ENCODE measurements at places on chromosomes 12 and 14. TPM values are rescaled to one million over a fixed set of nuclear protein-coding genes. Genes with fewer than 3 reads are reported as not detected.

Gene RBP5
- not detected for total RNA-seq

Gene MYRFL
- total RNA-seq, result not detected

Gene TOMM20L
- not detected for total RNA-seq

Gene FAM186B
- total RNA-seq, result 0.39 TPM

Gene L2HGDH
- 3.1 TPM for total RNA-seq

Gene GDF3
- total RNA-seq, result not detected

Gene SLC39A9
- total RNA-seq, result 112 TPM

Gene LMNTD1
- total RNA-seq, result 0.52 TPM

Gene CRACR2A
- 3.6 TPM for total RNA-seq

Gene CCDC184
- total RNA-seq, result 0.97 TPM

Gene RFX4
- total RNA-seq, result not detected

Gene ZNF605
- 22.5 TPM for total RNA-seq

Gene E2F7
- 3.1 TPM for total RNA-seq

Gene SMOC1
- 96.4 TPM for total RNA-seq

Gene TRIM9
- total RNA-seq, result 2.7 TPM

Gene LRCOL1
- not detected for total RNA-seq

Gene KRT7
- total RNA-seq, result 24.8 TPM

Gene APOLD1
- total RNA-seq, result 7.1 TPM

Gene DPPA3
- total RNA-seq, result not detected

Gene NR2C1
- total RNA-seq, result 37.0 TPM

Gene CARMIL3
- 0.22 TPM for total RNA-seq
